ENCODE measurements at places on chromosomes 3 and 15. TPM values are rescaled to one million over a fixed set of nuclear protein-coding genes. Genes with fewer than 3 reads are reported as not detected.

The IGF2BP2 gene
- 12.1 TPM for total RNA-seq

The LYZL4 gene
- 0.14 TPM for total RNA-seq

The MYL3 gene
- total RNA-seq: 0.19 TPM

The SERINC4 gene
- 0.05 TPM for total RNA-seq

The GOLGA8N gene
- 2.2 TPM for total RNA-seq

The KNG1 gene
- total RNA-seq: 0.14 TPM

The MAPKAPK3 gene
- total RNA-seq: 54.4 TPM

The P2RY13 gene
- 4.8 TPM for total RNA-seq
